Kasumi-1 (cell line): ENCODE measurements at places on chromosomes 16 and 17.
A peak's percentile ranks its signal among the peaks of the same experiment; 100 is the strongest.

DNA sequence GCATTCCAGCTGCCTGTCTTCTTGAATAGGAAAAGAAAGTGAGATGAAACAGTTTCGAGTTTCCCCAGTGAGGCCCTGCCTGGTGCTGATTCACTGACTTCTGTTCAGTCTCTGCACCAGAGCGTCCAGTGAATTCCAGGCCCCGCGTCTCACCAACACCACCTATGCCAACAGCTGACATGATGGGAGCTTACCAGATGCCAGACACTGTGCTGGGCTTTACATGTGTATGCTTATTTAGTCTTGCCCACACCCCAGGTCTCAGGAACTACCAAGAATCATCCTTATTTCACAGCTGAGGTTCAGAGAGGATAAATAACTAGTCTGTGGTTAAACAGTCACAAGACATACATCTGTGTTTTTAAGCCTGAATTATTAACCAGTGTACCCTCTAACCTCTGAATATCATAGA is 29.1 kb upstream of the IRX6 start:
- no peak for DNase-seq

DNA sequence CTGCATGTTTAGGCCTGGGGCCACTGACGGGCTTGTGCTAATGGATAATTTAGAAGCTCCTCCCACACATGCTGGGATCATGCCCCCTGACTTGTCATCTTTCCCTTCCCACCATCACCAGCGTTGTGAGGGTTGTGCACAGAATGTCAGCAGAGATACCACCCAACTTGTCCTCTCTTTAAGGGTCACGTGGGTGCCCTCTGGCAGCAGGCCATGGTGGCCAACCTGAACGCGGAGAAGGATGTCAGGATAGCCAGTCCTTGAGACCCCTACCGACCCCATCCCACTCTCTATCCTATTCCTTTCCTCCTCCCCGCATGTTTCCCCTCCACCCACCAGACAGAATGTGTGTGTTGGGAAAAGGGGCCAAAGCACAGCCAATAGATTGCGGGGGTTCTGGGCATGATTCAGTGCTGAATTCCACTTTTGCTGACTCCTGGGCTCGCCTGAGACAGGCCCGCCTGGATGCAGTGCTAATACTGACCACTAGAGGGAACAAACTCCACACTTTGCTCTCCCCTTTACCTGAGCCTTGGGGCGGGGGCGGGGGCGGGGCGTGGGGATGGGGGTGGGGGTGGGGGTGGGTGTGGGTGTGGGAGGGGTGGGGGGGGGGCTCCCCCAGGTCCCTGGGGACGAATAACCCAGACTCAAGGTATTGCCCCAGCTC is at the start of gene GH2:
TSS of gene GH2 (minus strand) at position 10 of the 667 bp plus-strand sequence. CDS start 143 bp downstream, outside the sequence.
- DNase-seq: peak; percentile 68

DNA sequence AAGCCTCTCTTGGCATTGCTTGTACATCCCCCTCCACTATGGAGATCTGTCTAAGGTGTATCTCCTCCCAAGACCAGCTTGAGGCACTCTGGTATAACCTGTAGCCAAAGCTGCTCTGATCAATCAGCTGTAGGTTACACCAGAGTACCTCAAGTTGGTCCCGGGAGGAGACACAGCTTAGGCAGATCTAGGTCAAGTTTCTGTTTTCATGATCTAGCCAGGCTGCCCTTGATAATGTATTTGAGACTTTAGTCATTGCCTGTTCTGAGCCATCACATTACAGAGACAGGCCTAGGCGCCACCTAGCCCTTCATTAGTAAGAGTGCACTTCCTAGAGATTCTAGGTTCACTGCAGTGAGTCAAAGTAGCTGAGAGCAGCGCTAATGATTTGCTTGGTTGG is 31.4 kb downstream of the ASGR1 start:
- DNase-seq: no peak

DNA sequence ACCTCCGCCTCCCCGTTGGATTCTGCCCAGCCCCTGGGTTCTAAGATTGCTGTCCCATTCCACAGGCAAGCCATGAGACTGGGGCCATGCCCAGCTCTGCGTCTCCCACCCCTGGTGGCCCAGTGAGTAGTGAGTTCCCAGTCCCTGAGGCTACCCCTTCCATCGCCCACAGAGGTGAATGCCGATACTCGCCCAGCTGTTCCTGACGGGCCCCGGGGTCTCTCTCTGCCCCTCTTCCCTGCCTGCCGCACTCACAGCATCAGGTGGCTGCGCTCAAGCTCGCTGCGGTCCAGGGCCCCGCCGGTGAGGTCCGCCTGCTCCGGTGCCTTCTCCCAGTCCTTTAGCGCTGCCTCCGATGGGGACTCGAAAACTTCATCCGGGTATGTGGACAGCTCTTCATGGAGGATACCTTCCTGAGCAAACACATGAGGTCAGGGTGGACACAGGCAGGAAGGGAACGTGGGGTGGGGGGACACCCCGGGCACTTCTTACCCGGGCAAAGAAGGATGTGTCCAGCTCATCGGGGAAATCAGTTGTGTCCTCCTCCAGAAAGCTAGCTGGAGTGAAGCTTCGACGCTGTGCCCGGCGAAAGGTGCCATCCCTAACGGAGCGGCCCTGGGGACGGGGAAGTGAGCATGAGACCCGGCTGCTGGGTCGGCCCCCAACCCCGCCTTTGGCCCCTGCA is 8.8 kb downstream of the SNRNP25 start:
- DNase-seq: no peak

DNA sequence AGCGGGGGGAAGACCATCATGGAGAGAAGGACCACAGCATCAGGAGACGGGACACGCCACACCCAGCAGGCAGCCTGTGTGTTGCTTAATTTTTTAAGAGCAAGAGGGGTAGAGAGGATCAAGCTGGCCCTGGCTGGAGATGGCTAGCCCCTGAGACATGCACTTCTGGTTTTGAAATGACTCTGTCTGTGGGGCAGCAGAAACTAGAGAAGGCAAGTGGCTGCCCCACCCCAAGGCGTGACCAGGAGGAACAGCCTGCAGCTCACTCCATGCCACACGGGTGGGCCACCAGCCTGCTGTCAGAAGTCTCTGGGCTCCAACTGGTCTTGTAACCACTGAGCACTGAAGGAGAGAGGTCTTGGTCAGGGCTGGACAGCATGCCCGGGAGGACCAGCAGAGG is 75.5 kb downstream of the SOCS1 start:
- no peak for DNase-seq

DNA sequence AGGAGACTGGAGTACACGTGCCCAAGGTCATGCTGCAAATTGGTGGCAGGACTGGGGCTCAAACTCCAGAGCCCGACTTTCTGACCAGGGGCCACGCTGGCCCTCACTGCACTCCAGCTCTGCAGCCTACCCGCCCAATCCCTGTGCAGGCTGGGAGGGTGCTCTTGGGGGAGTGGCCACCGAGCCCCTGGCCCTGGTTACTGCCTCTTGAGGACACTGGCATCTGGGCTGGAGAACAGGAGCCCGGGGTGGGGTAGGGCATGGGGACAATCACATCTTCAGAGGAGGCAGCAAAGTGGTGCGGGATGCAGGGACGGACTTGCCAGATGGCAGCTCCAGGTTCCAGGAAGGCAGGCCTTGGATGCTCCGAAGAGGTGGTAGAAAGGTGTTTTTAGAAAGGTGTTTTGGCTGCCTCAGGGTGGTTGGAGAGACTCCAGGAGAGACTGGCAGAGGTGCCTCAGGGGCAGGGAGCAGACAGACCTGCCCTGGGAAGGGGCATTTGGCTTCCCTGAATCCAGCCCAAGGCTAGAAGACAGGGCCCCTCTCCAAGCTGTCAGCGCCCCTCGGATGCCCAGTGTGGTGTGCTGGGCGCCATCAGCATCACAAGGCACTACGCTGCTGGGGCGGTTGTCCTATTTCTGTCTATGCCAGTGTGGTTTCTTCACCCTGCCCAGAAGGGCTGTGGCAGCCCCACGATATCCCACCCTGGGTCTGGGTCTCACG is 220.6 kb downstream of the NTN1 start:
- no peak for DNase-seq

DNA sequence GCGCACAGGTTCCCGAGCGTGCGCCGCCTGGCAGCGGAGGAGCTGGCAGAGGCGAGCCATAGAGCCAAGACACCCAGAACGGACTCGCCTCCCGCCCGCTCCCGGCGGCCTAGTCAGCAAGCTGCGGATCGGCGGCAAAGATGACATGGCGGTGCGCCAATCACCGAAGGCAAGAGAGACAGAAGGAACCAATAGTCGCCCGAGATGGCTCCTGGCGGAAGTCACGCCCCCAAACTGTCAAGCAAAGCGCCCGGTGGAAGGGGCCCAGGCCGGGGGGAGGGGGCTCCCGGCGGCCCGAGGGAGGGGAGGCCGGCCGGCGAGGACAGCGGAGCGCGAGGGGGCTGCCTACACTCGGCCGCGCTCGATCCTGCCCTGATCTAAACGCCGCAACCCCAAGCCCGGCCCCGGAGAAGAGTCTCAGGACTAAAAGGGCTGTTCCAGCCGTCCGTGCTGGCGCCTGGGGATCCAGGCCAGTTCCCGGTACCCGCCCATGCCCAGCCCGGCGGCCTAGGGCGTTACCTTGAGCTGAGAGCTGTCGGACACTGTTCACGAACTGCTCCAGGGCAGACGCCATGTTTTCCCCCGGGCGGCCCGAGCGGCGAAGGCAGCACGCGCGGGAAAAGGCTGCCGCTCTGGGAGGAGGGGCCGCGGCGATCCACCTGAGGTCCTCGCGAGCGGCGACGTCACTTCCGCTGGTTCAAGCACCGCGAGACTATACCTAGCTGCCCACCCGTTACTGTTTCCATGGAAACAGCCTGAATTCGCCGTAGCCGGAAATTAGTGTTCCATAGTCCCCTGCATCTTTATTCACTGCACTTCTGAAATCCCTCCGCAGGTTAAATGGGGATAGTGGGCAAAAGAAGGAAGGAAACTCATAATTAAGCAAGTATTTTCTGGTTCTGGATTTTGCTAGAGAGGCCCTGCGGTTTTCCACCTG is at the start of gene COPS3:
TSS of gene COPS3 (minus strand) at position 634 of the 937 bp plus-strand sequence. CDS start at position 574, 60 bp downstream.
- DNase-seq: peak; percentile 87

GRCh38 chr16:3838600-3839401 is 41.7 kb downstream of the CREBBP start:
- no peak for DNase-seq

- no peak for DNase-seq
Observed at GRCh38 chr17:13518261-13519000, 83.3 kb downstream of the HS3ST3A1 start.

GRCh38 chr17:7853691-7854038 is 1.2 kb upstream of the TMEM88 start:
- DNase-seq: no peak

DNA sequence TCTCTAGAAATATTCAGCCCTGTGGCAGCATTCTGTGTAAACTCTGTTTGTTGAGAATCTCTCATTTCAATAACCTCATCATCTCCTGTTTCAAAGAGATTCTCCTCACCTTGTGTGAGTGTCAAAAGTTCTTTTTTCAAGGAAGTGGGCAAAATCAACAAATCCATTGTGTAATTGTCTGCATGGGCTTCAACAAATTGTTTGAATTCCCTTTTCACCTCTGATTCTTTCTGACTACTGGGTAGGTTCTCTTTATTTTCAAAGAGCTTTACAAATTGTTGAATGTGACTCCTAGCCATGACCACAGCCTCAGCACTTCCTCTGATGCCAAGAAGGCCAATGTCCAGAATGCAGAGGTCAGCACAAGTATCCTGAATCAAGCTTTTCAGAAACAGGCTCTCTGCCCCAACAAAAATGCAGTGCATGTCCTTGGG is 48.0 kb downstream of the N4BP1 start:
- DNase-seq: no peak

DNA sequence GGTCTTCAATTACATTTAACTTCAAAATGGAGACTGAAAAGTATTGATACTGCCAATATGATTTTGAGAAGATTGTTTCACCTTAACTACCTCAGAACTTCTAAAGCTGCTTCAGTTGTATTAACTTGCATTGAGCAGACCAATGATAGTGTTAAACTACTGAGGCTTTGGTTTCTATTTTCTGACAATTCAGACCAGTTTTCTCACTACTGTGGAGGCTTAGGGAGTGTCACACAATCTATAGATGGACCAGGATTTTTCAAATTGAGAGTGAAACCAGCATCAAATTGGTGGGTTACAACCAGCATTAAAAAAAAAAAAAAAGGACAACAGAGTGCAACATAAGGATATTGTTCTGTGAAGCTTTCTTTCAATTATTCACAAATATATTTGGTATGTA is 21.2 kb downstream of the COG1 start:
- DNase-seq: no peak

DNA sequence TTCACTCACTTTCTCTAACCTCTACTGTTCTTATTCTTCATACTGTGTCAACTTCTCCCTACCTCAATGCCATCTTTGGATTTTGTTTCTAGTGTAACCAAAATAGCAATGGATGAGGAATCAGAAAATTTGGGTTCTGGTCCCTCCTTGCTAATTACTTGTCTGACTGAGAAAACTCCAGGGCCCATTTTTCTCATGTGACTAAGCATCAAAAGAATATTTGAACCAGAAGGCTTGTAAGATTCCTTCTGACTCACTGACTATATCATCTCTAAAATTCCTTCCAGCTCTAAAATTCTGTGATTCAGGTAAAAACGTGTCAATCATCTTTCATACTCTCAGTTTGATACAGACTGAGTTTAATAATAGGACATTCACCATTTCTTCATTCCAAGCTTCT is 57.9 kb downstream of the BRIP1 start:
- DNase-seq: no peak

GRCh38 chr17:4214157-4214556 is 49.6 kb downstream of the ANKFY1 start:
- no peak for DNase-seq

DNA sequence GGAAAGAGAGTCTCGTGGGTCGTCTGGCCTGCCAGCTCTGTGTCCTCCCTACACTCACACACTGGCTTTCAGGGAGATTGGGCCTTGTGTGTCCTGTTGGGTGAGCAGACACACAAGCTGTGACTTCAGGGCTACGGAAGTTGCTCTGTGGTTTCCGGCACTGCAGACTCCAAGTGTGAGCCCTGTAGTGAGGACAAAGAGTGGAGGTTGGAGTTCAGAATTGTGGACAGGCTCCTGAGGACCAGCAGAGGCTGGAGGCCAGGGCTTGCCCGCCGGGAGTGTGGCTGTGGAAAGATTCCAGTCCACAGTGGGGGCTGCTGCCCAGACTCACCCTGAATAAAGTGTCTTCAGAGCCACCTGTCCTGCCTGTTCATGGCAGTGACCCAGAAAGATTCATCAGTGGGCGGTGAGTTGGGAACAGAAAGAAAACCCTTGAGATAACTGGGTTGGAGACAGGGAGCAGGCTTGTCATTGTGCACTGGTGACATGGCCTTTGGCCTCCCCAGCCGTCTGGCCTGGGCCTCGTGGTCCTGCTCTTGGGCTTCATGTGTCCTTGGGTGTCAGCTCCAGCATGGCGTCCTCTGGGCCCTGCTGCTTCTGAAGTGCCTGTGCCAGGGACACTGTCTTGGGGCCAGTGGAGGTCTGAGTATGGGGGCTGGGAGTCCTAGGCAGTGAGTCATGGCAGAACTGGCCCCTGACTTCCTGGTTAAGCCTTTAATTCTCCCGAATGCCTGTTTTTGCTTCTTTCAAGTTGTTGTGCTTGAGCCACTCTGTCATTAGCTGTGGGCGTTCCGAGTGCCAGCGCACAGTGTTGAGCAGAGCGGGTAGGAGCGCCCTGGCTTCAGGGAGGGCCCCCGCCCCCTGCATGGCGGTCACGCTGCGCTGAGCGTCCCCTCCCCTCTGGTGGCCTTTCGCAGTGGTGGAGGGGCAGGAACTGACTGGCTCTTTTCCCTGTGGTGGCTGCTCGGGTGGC is 19.9 kb upstream of the ZNF750 start:
- peak; percentile 97 for DNase-seq

GRCh38 chr17:43712397-43712796 is 46.2 kb downstream of the SOST start:
- no peak for DNase-seq
